ENCODE measurements at places on chromosomes 12 and 14.

- no peak overlapping the region for H3K4me3 ChIP-seq
- H3K27me3 ChIP-seq: no peaks in the 10 kb centered on the region
- H3K27ac ChIP-seq: no peak overlapping the region
- no peak for DNase-seq
- peaks cover 45% of the 10 kb centered on the region for H3K36me3 ChIP-seq
These were observed 55.6 kb upstream of the ISM2 start for GRCh38 chr14:77554207-77554606.

DNA sequence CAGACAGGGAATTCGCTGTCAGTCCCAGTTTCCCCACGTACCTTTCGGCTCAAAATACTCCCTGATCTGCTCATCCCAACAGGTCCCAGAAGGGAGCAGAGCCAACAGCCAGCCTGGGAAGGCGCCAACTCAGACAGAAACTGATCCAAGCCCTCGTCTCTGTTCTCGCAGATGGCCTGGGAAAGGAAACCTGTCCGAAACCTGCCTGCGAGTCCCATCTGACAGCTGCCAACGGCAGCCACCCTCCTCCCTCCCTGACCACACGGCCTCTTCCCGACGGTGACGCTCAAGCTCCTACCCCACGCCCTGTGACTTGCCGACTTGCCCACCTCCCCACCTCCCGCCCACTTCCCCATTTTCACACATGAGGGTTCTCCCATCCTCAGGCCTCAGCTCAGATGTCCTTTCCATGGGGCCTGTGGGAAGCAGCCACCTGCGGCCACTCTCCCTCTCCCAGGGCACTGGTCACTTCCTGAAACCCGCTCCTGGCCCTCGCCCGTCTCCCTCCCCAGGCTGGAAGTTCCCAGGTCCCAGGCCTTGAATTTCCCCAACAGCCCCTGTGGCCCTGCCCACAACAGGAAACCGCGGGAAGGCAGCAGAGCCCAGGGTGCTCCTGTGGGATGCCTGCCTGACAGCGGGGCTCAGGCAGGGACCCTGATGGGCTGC lies 60.9 kb upstream of the FBRSL1 start:
- peaks cover 54% of the 10 kb centered on the region for H3K27me3 ChIP-seq
- no peaks in the 10 kb centered on the region for H3K36me3 ChIP-seq
- H3K27ac ChIP-seq: no peak overlapping the region
- peaks cover 39% of the 10 kb centered on the region for H3K4me1 ChIP-seq
- DNase-seq: no peak

- H3K27me3 ChIP-seq: peaks cover 14% of the 10 kb centered on the region
- H3K4me3 ChIP-seq: no peak overlapping the region
- no peak overlapping the region for H3K27ac ChIP-seq
- H3K36me3 ChIP-seq: no peaks in the 10 kb centered on the region
- DNase-seq: peak; percentile 54
- H3K4me1 ChIP-seq: no peaks in the 10 kb centered on the region
These were observed 44.0 kb downstream of the ARMH4 start for GRCh38 chr14:58107947-58108552.

DNA sequence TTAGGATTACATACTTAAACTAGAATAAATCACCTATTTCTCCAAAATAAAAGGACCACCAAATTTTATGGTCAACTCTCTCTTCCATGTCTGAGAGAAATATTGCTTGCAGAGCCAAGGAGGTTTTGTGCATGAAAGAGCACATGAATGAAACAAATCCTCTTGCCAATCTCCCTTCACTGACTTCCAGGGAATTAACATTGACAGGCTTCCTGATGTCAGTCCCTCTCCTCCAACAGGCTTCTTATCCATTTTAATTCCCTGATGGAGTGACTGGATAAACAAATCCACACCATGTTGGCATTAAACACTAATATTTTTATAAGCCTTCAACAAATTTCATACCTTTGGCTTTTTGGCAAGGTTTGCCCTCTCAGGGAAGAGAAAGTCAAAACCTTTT lies 45.3 kb upstream of the CNTN1 start:
- DNase-seq: no peak
- no peak overlapping the region for H3K4me3 ChIP-seq
- H3K36me3 ChIP-seq: no peaks in the 10 kb centered on the region
- no peaks in the 10 kb centered on the region for H3K4me1 ChIP-seq
- H3K27me3 ChIP-seq: no peaks in the 10 kb centered on the region

- no peaks in the 10 kb centered on the region for H3K36me3 ChIP-seq
- DNase-seq: no peak
- H3K4me1 ChIP-seq: no peaks in the 10 kb centered on the region
- H3K4me3 ChIP-seq: no peak overlapping the region
- no peaks in the 10 kb centered on the region for H3K27me3 ChIP-seq
These were observed 125.3 kb upstream of the TMEM132D start for GRCh38 chr12:130029151-130029550.

DNA sequence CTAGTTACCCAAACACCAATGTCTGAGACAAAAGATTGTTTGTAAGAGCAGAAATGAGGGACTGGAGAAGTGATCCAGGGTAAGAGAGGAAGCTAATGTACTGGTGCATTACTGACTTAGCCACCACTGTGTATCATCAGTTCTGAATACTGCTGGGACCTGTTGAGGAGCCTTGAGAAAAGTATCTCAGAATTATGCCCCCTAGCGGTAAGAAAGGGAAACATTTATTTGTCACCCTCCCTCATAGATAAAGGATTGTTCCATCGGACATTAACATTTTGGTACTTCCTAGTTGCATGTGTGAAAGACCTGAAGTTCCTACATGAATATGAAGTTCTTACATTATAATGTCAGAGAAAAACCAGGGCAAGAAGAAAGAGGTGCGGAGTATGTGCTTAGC lies 612.5 kb downstream of the FSCB start:
- no peak overlapping the region for H3K4me3 ChIP-seq
- H3K27me3 ChIP-seq: no peaks in the 10 kb centered on the region
- no peaks in the 10 kb centered on the region for H3K4me1 ChIP-seq
- no peak overlapping the region for H3K27ac ChIP-seq

GRCh38 chr14:90061685-90062126 lies at the start of gene KCNK13:
KCNK13 (plus strand) TSS chr14:90061994; CDS start chr14:90062206, 212 bp downstream.
- H3K4me3 ChIP-seq: peak within 1 kb of the TSS; percentile 74
- H3K4me1 ChIP-seq: peaks cover 24% of the 10 kb centered on the region
- DNase-seq: peak; percentile 29
- peak within 1 kb of the TSS; percentile 77 for H3K27ac ChIP-seq
- H3K36me3 ChIP-seq: no peaks in the 10 kb centered on the region

DNA sequence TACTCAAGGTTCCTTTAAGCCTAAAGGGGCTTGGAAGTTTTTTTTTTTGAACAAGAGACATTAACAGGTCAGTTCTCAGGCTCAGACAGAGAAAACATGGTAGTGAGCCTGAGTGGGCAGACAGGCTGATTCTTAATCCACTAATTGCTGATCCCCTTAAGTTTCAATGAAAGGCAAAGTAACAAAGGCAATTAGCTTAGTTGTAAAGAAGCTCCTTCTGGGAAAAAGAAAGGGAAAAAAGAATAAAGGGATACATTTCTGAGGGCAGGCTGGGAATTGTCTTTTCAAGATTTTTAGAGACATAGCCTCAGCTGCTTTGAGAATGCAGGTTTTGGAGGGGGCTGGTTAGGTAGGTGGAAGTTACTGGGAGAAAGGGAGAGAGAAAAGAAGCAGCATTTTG lies 133.8 kb downstream of the CFAP54 start:
- H3K27me3 ChIP-seq: peaks cover 4% of the 10 kb centered on the region
- H3K27ac ChIP-seq: no peak overlapping the region
- no peak overlapping the region for H3K4me3 ChIP-seq
- no peaks in the 10 kb centered on the region for H3K4me1 ChIP-seq
- no peaks in the 10 kb centered on the region for H3K36me3 ChIP-seq

GRCh38 chr12:131455218-131455506 lies 255.7 kb upstream of the SFSWAP start:
- H3K36me3 ChIP-seq: no peaks in the 10 kb centered on the region
- H3K4me1 ChIP-seq: no peaks in the 10 kb centered on the region
- H3K27ac ChIP-seq: no peak overlapping the region
- no peak for DNase-seq

DNA sequence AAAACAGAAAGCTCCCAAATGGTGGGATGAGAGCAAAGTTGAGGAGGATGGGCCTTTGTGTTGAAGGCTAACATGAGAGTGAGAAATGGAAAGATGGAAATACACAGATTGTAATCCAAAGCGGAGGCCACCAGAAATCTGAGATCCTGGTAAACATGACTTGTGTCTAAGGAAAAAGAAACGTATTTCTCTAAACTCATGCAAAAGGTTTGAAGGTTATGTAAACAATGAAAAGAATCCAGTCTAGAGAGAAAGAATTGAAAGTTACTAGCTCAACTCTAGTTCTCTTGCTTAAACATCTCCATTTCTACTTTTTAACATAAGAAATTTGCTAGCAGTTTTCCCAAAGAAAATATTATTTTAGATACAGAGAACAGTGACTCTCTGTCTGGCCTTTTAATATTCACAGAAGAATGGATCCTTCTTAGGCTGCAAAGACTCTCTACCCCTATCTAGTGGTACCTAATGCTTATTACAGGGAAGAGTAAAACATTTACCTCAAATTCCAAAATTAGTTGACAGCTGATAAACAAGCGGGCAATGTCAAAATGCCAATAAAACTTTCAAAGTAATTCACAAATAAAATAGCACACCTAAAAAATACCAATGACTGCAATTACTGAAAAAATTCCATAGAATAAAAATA lies 75.8 kb upstream of the SOX5 start:
- no peaks in the 10 kb centered on the region for H3K4me1 ChIP-seq
- DNase-seq: no peak
- H3K27ac ChIP-seq: no peak overlapping the region

- peaks cover 24% of the 10 kb centered on the region for H3K4me1 ChIP-seq
- no peak for DNase-seq
- H3K4me3 ChIP-seq: no peak overlapping the region
- H3K27me3 ChIP-seq: peaks cover 97% of the 10 kb centered on the region
These were observed 7.7 kb downstream of the LRCOL1 start for GRCh38 chr12:132602572-132603239.

- H3K4me1 ChIP-seq: peaks cover 11% of the 10 kb centered on the region
- H3K27me3 ChIP-seq: no peaks in the 10 kb centered on the region
These were observed 1123.0 kb downstream of the VRK1 start for GRCh38 chr14:97920201-97920600.

DNA sequence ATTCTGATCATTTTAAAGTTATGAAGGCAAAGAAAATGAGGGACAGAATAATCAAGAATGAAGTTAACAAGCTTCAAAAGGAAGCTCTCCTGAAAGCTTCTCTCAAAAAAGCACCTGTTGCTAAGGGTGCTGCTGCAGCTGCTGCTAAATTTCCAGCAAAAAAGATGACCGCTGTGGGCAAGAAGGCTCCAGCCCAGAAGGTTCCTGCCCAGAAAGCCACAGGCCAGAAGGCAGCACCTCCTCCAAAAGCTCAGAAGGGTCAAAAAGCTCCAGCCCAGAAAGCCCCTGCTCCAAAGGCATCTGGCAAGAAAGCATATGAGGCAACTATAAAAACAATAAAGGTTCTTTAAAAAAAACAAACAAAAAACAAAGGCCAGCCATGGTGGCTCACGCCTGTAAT lies 52.7 kb upstream of the NR2C1 start:
- H3K27ac ChIP-seq: no peak overlapping the region
- H3K27me3 ChIP-seq: no peaks in the 10 kb centered on the region
- H3K4me3 ChIP-seq: no peak overlapping the region

- H3K27me3 ChIP-seq: no peaks in the 10 kb centered on the region
- no peak overlapping the region for H3K27ac ChIP-seq
- H3K4me1 ChIP-seq: peaks cover 34% of the 10 kb centered on the region
- H3K36me3 ChIP-seq: peaks cover 24% of the 10 kb centered on the region
- H3K4me3 ChIP-seq: no peak overlapping the region
These were observed 30.4 kb downstream of the FBXO34 start for GRCh38 chr14:55301437-55302121.

- peaks cover 64% of the 10 kb centered on the region for H3K4me1 ChIP-seq
- no peak for DNase-seq
- H3K36me3 ChIP-seq: peaks cover 19% of the 10 kb centered on the region
- no peak overlapping the region for H3K27ac ChIP-seq
- H3K4me3 ChIP-seq: no peak overlapping the region
- H3K27me3 ChIP-seq: no peaks in the 10 kb centered on the region
These were observed 84.6 kb downstream of the BTG1 start for GRCh38 chr12:92061061-92061460.

DNA sequence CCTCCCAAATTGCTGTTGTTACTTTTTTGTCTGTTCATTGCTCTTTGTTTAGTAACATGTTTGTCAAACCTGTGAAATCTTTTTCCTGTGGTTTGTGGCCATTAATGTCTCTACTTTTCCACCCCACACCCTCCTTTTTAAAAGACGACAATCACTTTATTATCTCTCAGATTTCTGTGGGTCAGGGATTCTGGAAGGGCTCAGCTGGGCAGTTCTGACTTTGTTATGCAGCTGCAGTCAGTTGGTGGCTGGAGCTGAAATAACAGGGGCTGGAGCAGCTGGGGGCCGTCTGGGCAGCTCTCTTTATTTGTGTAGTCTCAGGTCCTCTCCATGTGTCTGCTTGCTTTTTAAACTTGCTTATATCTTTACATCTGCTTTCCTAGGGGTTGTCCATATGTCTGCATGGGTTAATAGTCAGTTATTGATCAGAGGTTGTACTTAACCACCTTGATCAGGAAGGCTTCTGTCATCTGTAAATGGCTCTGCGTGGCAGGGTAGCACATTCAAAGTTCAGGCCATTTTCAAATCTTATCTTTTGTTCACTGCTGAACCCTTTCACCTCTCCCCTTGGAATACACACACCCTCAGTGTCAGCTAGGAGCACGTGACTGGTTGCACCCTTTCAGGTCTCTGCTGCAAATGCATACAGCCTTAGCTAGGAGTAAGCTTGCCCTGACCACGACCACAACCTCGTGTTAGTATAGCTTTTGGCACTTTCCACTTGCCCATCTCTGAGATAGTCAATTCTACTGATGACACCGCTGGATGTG lies 27.9 kb downstream of the BORCS5 start:
- peak overlapping the region; percentile 94 for H3K27ac ChIP-seq
- peak; percentile 82 for DNase-seq
- peaks cover 51% of the 10 kb centered on the region for H3K36me3 ChIP-seq
- H3K4me3 ChIP-seq: no peak overlapping the region

DNA sequence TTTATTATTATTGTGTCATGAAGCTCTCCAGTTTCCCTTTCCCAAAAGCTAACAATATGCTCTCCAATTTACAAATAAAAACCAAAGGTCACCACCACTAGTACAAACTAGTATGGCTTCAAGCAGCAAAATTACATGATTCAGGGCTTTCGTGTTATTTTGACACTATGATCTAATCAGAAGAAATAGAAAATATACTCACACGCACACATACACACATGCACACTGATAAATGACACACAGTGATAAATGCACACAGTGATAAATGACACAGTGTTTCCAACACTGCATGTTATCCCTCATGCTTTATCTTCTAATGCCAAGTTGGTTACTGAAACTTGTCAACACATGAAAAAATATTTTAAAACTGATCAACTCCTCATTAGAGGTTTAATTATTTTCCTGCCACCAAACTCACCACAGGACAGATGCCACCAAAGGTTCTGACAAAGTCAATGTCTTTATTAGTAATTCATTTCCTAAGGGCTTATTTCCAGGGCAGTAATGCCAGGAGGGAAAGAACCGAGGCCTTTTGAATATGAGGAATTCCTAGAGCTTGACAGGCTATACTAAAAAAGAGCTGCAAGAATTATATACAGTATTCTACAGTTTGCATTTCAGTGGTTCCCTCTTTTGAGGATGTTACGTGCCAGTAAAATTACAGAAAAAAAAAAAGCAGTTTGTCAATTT lies 82.4 kb downstream of the PPP2R5E start:
- H3K4me3 ChIP-seq: no peak overlapping the region
- H3K4me1 ChIP-seq: no peaks in the 10 kb centered on the region
- H3K27ac ChIP-seq: no peak overlapping the region
- DNase-seq: no peak
